T-helper 1 cell (primary cell): ENCODE measurements at places on chromosomes 3 and 15.

- no peak for DNase-seq
These were observed 610 bp downstream of the MAP4 start for GRCh38 chr3:48015431-48016180.

- no peak for DNase-seq
These were observed 10.0 kb downstream of the FAM107A start for GRCh38 chr3:58567251-58567515.

GRCh38 chr3:105170423-105170822 is 196.3 kb upstream of the ALCAM start:
- DNase-seq: no peak

DNA sequence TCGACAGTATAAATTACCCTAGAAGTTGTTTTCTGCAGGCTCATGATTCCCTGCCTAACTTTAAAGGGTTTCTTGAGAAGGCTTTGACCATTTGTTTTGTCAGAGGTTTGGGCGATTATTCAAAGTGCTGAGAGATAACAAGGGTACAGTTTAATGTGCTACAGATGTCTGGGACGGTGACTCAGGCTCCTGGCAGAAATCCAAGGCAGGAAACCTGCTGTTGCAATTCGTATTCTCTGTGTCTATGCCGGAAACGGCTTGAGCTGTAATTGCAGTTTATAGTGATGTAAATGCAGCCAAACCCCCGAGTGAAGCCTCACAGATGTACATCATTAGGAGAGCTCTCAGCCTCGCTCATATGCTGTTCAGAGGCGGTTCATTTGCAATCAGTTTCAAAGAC is 65.6 kb downstream of the SYNPR start:
- peak; percentile 69 for DNase-seq

DNA sequence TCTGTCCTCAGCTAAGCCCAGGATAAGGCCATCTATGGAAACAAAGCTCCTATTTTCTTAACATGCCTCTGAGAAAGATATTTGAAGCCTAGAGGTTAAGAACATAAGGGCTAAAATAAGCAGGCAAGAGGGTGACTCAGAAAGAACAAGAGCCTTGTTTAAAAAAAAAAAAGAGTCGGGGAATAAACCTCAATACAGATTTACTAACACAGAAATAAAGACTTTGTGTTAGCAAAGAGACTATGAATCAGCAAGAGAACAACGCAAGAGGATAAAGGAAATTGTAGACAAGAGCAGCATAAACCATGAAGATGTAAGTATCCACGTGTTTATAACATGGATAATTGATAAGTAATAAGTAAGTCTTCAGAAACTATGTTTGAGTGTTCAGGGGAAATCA is 36.0 kb downstream of the RAB27A start:
- DNase-seq: no peak

GRCh38 chr3:69865925-69866679 is 126.8 kb downstream of the MITF start:
- no peak for DNase-seq

DNA sequence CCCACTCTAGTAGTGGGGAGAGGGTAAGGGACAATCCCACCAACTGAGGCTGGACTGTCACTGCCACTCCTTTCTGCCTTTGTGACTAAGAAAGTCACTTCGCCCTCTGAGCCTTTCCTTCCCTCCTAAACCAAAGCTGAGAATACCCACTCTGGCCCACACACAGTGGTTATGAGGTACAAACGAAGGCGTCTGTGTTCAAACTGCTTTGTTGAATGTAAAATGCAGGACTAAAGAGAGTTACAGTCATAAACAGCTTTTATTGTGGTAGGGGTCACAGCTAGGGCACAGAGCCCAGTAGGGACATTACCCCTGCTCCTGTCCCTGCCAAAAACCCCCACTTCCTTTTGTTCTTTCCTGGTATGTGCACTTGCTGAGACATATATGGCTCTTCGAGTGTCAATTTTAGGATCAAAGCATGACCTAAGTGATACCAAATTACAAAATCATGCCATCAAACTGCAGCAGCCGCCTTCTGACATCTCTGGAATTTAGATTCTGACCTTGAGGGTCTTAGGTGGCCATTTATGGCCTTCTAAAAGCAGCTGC is 45.1 kb downstream of the CTDSPL start:
- DNase-seq: peak; percentile 19

DNA sequence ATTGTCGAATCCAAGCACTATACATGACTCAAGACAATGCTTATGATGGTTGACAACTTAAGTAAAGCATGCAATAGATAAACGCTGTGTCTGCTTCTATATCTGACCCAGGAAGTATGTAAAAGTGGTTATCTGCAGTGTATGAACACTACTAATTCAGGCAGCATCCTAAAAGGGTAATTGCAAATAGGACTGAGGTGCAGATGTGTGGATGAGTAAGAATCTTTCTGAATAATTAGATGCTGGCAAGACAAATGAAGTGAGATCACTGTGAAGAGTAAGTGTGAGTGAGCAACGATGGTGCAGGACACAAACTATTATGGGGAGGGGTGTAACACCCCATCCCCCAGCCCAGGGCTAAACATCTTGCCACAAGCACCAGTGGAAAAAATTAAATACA is 195.7 kb upstream of the CHRNA7 start:
- DNase-seq: no peak

DNA sequence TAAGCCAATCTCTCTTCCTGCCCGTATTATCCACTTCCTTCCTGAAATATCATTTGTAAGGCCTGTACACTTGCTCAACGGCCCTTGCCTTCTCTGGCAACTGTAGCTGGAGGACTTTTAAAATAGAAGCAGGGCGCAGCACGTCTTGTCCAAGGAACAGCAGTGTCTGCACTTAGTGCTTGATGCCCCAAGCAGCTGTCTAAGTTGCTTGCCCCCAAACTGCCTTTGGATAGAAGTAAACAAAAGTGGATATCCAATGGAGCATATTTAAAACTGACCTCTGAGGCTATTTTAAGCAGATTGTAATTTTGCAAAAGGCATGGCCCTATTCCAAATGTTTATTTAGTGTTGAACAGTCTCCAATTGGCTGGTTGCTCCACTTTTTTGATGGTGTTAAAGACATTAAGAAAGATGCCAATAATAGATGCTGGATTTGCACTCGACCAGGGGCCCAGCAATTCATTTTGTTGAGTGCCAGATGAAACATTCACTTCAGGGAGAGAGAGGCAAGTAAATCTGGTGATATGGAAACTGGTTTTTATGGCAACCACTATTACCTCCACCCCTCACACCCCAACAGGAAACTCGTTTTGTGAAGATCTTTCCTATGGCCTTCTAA is 526.8 kb upstream of the TBL1XR1 start:
- no peak for DNase-seq

- no peak for DNase-seq
These were observed 781 bp upstream of the IP6K1 start for GRCh38 chr3:49787182-49787464.

GRCh38 chr15:81312790-81313543 is 11.0 kb downstream of the STARD5 start:
- no peak for DNase-seq

GRCh38 chr3:34024447-34025240 is 226.2 kb downstream of the PDCD6IP start:
- DNase-seq: no peak

DNA sequence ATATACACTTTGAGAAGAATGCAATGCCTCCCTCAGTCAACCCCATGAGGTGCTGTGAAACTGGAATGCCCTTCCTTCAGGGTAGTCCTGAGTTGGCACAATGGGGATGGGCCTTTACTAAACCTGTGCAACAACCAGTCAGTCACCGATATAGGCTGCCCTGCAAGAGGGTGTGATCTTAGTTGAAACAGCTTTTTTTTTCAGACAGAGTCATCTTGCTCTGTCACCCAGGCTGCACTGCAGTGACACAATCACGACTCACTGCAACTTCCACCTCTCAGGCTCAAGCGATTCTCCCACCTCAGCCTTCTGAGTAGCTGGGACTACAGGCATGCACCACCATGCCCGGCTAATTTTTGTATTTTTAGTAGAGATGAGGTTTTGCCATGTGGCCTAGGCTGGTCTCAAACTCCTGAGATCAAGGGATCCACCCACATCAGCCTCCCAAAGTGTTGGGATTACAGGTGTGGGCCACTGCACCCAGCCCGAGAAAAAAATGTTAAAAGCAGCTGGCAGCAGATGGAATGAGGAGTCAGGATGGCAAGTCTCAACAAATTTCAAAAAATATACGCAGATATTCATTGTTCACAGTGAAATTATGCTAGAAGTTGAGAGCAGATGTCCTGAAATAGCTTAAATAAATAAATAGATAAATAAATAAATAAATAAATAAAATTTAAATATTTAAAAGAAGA is 31.8 kb downstream of the MYO5A start:
- no peak for DNase-seq

DNA sequence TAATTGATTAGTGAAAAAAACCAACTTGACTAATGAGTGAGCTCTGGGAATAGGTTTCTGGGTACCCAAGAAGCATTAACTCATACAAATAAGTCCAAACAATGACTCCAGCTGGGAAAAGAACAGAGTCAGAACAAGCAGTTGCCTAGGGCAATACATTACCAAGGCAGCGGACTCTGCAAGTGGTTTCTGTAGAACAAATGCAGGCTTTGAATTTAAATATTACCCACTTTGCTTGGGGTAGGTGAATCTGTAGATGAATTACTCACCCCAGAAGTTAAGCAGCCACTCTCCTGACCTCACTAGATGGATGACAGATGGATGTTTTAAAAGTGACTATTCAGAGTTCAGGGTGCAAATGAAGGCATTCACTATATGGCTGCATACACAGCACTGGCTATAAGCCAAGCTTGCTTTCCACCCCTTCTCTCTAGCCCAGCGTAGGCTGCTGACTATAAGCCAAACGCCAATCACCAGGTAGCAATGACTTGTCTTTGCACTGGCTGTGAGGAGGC is 73.1 kb upstream of the BHLHE40 start:
- DNase-seq: no peak
